ENCODE measurements at places on chromosomes 12 and 14. TPM values are rescaled to one million over a fixed set of nuclear protein-coding genes. Genes with fewer than 3 reads are reported as not detected.

GRCh38 chr14:89399157-89399556 lies 17.9 kb downstream of the FOXN3 start:
- no peak for DNase-seq

The KCNH3 gene
- total RNA-seq: 0.16 TPM

DNA sequence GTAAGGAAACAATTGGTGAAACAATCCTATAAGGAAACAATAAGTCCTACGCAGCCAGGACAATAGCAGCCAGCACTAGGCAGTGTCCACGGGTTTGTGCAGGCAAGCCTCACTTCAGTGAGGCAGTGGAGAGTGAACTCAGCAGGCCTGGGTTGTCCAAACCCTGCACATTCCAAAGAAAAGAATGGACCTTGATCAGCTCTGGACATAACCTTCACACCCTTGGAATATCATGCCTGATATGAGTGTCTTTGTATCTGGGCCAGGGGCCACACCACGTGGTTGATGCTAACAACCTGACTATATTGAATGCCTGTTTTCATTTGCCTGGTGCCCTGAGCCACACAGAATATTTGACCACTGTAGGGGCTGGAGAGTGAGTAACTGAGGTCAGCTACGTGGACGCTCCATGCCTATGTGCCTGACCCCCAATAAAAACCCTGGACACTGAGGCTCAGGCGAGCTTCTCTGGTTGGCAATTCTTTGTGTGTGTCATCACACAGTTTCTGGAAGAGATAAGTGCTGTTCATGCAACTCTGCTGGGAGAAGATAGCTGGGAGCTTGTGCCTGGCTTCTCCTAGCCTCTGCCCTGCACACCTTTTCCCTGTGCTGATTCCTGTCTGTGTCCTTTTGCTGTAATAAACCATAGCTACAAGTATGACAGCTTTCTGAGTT lies 81.4 kb upstream of the NCOR2 start:
- no peak for DNase-seq

The SDSL gene
- total RNA-seq: 6.3 TPM

- no peak for DNase-seq
These were observed 23.0 kb downstream of the KLRK1 start for GRCh38 chr12:10366875-10367274.

DNA sequence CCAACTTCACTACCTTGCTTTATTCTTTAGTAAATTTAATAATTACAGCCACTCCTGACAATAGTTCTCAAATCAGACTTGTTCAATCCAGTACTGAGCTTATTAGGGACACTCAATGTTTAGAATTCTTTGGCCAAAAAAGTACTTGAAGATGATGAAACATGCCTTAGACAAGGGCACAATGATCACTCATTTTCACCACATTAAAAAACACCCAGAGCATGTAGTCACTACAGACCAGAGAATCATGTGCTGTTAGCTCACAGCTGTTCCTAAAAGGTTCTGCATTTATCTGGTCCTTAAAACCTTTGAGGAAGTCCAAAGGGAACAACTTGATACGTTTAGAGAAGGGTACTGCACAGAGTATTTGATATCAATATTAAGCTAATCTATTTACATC lies 98.7 kb downstream of the INSM2 start:
- DNase-seq: no peak

Measured in Right ventricle myocardium superior (tissue), 1 donor.